SK-N-DZ (cell line): ENCODE measurements at places on chromosomes 5 and 9.

GRCh38 chr9:115425601-115426000 lies 307.6 kb upstream of the TNC start:
- no peak for DNase-seq

- no peak for DNase-seq
Observed at GRCh38 chr5:117201001-117201400, 626.4 kb upstream of the SEMA6A start.

GRCh38 chr5:14171046-14171445 lies 27.9 kb downstream of the TRIO start:
- no peak for DNase-seq

- no peak for DNase-seq
Observed at GRCh38 chr9:28092981-28093936, 520.0 kb upstream of the C9orf72 start.

- DNase-seq = no peak
Observed at GRCh38 chr5:56112526-56113121, 117.9 kb upstream of the IL6ST start.

DNA sequence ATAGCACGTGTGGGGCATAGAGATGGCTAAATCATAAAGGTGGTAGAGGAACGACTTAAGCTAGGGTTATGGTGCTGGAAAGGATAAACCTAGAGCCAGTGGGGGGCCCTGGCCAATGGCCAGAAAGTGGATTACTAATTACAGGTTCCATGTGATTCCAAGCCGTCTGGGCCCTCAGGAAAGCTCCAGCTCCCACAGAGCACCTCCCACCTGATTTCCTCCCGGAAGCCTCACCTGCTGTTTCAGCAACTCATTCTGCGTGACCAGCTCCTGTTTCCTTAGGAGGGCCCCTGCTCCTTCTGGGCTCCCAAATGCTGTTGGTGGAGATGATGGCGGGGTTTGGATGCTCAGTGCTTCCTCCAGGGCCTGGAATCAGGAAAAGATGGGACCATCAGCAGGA lies 16.2 kb downstream of the GPX3 start:
- no peak for DNase-seq

GRCh38 chr9:37301042-37301853 lies 121.2 kb upstream of the GRHPR start:
- no peak for DNase-seq

DNA sequence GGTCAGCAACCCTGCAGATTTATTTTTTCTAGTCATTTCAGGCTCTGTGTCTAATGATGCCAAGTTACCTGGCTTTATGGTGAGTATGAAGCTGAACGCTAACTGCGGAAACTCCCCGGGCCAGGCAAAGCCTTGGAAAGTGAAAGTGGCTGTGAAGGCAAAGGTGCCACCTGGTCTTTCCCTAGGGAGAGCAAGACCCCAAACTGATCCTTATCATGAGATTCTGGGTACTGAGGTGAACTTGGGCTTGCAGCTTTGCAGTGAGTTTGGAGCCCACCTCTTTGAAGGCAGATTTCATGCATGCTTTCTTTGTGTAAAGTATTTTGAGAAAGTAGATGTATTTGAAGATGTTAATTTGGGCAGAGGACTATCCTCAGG lies 63.3 kb downstream of the CARTPT start:
- no peak for DNase-seq

DNA sequence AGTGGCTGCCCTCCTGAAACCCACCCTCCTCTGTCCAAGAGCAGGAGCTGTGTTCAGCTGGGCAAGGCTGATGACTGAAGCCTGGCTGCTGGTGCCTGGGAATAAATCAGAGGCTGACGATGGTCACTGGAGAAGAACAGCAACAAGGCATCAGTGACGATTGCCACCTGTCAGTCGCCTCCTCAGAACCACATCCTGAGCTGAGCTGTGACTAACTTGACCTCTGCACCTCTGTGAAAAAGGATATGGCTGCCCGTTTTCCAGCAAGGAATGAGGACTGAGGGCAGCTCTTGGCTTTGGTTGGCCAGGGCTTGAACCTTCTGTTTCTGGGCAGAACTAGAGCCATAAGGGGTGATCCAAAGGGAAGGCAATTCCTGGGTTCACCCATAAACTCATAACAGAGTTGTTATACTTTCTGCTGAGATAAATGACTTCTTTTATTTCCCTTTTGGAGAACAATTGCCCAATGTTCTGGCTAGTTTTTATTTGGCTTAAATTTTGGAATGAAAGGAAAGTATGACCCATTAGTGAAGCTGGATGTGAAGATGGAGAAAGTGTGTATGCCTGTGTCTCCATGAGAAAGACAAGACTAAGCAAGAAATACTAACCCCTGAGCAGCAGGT lies 40.1 kb downstream of the TRIP13 start:
- no peak for DNase-seq

GRCh38 chr9:27344776-27345175 lies 47.8 kb upstream of the EQTN start:
- DNase-seq = no peak

- peak; percentile 76 for DNase-seq
Observed at GRCh38 chr9:110623462-110624025, 44.0 kb upstream of the SVEP1 start.

DNA sequence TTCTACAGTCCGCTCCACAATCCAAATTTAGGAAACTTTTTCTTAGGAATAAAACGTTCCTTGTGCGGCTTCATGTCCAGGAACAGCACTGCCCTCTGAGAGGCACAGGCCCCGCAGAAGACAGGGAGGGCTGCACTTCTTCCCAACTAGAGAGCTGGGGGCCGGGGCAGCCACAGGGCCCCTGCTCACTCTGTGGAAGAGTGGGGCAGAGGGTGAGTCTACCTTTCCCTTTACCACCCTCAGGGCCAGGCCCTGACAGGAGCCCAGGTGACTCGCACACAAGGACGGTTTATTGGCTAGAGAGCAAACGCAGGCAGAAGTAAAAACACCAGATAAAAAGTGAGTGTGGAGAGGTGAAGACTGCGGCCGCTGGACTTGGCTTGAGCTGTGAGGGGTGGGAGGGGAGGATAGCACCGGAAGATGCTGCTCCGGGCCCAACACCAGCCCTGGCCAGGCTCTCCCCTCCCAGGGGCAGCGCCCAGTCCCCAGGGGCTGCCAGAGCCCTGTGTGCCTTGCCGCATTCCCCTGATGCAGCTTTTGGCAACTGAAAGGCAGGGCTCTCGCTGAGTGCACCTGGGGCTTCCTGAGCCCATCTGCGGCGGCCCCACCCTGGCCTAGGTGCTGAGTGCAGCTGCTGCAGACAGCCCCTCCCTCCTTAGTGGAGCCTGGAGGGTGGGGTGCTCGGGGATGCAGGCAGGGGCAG lies 20.2 kb downstream of the SH3GLB2 start:
- DNase-seq = no peak

DNA sequence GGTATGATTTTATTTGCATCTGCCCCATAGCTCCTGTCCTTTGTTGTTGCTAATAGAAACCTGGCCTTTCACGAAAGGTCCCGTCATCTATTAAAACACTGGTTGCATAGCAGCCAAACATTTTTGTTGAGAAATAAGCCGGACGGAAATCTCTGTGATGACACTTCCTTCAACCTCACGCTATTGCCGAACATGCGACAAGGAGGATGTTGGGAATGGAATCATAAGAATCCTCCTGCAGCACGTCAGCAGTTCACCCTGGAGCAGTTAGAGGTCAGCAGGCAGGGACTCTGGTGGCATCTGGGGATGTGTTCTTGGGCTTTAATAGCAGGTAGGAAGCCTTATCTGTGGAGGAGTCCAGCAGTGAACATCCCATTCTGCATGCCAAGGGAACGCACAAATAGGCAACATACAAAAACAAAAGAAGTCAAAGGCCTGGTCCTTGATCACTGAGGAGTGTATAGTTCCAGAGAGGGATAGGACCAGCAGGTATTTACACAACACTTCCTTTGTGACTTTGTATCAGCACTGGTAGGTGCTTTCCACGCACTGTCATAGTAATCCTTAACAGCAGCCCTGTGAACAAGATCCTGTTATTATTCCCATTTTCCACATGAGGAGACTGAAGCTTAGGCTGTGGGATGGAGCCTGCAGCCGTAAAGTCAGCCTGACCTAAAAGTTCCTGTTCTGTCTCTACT lies 33.4 kb downstream of the ARHGAP26 start:
- DNase-seq = no peak

GRCh38 chr9:107669422-107669821 lies 179.9 kb upstream of the KLF4 start:
- DNase-seq = no peak

- DNase-seq = peak; percentile 28
Observed at GRCh38 chr5:76971511-76971910, 18.7 kb downstream of the CRHBP start.

DNA sequence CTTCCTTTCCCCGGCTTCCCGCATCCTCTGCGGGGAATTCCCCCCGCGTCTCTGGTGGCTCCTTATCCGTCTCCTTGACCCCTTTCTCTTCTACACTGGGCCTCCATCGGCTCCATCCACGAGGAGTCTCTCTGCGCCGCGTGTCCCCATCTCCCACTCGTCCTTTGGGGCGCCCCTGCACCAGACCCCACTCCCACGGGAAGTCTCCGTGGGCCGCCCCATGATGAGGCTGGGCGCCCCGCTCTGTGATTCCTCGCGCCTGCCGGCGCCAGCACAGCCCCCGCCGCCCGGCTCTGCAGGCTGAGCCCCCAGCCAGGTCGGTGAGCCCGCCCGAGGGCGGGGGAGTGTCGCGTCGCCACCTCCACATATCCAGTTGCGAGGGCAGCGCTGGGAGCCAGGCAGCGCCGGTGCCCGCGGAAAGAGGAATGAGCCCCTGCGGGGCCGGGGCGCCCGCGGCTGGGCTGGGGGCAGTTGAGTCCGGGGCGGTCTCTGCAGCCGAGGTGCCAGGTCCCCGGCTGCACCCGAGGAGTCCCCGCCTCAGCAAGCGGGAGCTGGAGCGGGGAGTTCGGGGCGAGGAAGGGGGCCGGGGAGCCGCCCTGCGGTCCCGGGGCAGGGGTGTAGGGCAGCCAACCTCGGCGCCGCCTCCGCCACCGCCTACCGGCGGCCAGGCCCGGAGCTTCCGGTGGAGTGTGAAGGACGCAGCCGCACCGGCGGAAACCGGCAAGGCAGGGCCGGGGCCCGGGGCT lies 2.1 kb upstream of the TRAF1 start:
- DNase-seq = no peak

GRCh38 chr5:133112026-133112660 lies 60.3 kb downstream of the HSPA4 start:
- no peak for DNase-seq

- DNase-seq = no peak
Observed at GRCh38 chr9:33120620-33121019, 44.1 kb upstream of the SMU1 start.

- DNase-seq = no peak
Observed at GRCh38 chr9:138118601-138119071, 241.1 kb downstream of the CACNA1B start.

DNA sequence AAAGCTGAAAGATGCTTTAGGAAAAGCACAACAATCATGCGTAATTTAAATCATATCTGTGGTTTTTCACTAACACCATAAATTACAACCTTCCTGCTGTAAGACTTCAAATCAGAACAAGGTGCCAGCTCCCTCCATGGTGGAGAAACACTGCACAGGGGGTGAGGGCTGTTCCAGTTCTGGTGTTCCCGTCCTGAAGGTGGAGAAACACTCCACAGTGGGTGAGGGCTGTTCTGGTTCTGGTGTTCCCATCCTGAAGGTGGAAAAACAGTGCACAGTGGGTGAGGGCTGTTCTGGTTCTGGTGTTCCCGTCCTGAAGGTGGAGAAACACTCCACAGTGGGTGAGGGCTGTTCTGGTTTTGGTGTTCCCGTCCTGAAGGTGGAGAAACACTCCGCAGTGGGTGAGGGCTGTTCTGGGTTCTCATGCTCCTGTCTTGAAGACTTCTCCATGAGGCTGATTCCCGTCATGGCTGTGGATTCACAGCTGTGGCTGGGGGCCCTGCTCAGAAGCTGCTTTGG lies 12.9 kb downstream of the PLEKHG4B start:
- no peak for DNase-seq

GRCh38 chr9:31588006-31588405 lies 796.4 kb upstream of the ACO1 start:
- no peak for DNase-seq
